ENCODE measurements at places on chromosomes 7 and 10.

GRCh38 chr7:21587139-21587784, 44.4 kb downstream of the DNAH11 start:
- DNase-seq: no peak

- DNase-seq: no peak
Measured at GRCh38 chr10:44047361-44047760, 337.5 kb downstream of the CXCL12 start.

- DNase-seq: no peak
Measured at GRCh38 chr7:27064159-27064558, 31.6 kb downstream of the HOXA1 start.

DNA sequence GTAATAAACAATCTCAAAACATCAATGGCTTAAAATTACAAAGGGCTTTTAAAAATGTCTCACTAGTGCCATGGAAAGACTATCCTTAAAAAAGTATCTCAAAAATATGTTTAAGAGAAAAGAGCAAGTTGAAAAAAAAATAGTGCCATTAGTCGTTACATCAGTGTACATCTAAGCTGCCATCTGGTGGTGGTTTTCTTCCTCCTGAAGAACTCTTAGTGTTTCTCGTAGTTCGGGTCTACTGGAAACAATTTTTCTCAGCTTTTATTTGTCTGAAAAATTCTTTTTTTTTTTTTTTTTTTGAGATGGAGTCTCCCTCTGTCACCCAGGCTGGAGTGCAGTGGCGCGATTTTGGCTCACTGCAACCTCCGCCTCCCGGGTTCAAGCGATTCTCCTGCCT, 5.9 kb upstream of the GARIN1A start:
- DNase-seq: no peak

DNA sequence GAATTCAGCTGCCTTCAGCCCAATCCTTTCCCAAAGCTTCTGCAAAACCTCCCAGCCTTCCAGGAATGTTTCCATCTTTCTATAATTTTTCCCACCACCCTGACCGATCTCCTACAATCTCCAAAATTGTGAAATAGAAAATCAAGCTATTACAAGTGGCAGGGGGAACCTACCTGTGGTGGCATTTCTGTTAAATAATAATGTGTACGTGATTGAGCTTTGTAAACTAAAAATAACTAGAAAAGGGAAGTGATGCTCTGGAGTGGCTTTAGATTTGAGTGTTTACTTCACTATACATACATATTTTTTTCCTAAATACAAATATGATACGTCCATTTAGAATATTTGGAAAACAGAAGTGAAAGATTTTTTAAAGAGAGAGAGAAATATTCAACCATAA, 593.6 kb downstream of the GRM8 start:
- no peak for DNase-seq

GRCh38 chr7:55305135-55305534, 60.0 kb upstream of the LANCL2 start:
- DNase-seq: no peak

DNA sequence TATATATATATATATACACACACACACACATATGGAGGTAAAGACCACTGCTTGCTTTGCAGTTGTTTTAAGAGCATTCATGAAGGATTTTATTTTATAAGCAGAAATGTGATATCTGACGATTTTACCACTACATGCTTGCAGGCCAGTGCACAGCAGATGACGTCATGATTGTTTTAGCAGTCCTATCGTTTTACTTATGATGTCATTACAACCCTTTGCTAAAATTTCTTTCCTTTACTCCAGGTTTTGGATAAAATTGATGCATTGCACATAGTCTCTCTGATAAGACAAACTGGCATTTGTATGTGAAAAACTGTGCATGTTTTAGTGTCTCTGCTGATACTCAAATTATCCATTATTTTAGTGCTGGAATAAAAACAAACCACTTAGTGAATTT, 9.2 kb downstream of the EGFR start:
- no peak for DNase-seq

DNA sequence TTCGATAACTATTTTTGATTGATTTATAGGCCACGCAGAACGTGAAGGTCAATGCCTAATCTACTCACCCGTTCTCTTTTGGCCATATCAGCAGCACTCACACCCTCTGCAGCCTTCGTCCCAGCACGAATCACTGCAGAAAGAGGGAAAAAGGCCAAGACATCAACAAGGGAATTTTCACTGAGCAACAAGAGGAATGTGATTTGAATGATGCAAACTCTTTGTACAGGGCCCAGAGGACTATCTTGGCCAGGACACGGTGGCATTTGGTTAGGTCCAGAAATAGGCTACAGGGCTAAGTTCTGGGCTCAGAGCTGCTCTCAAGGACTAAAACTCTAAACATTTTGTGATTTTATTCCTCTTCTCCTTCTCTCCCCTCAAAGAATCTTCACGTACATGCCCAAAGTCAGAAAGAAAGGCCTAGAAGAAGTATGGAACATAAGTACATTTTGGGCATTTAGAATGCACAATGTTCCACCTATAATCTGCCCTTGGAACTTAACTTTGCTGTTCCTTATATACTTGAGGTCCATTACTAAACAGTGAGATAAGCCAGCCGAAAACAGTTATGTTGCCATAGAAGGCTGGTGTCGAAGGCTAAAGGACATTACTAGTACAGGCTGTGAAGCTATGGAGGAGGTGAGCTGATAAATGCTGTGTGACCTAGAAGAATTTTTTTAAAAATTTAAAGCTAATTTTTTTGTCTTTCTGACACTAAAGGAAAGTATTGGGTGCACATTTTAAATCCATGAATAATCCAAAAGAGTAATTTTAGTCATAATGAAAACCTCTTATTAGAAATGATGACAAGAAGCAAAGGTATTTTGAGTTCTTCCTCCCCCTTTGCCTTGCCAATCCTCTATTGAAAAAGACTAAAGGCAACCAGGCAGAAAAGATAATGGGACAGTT, 20.0 kb downstream of the RBM28 start:
- no peak for DNase-seq

DNA sequence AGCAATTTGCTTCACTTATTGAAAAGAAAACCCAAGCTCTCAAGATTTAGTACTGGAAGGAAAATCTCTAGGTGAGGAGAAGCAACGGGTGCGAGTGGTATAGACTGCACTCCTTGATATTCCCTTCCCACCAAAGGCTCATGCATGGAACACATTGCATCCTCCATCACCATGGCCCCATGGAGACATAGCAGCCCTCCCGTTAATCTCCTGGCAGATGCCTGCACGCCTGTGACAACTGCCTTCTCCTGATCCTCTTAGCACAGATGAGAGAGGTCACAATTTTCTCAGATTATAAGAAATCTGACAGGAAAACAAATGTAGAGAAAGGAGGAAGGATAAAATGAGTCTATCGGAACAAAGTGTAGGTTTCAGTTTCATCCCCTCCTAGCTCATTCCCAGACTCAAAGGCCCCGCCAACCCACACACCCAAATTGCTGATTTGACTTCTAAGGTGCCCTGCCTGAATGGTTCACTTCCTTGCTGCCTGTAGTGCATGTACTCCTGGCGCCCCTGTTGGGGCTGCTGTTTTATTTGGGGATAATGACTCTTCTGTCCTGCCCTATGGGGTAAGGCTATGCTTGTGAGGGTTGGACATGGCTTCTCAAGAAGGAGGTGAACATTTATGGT, 50.0 kb downstream of the PLXNA4 start:
- DNase-seq: peak; percentile 48

GRCh38 chr7:81869670-81870069, 99.8 kb upstream of the HGF start:
- no peak for DNase-seq

- no peak for DNase-seq
Measured at GRCh38 chr7:101378751-101379174, 16.1 kb downstream of the COL26A1 start.

DNA sequence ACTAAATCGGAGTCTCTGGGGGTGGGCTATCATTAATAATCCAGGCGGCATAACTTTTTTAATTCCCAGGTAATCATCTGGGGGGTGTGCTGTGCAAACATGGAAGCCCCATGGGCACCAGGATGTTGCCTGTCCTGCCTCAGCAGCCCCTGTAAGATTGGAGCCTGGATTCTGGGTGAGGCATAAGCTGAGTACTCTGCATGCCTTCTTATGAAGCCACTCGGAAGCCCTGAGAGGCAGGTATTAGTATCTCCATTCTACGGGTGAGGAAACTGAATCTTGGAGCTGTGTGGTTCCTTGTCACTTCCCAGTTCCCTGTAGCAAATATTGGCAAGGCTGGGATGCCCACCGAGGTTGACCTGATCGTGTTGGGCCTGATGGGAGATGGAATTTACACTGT, 7.4 kb upstream of the OPN4 start:
- DNase-seq: no peak

- no peak for DNase-seq
Measured at GRCh38 chr10:34475274-34475646, 339.8 kb downstream of the PARD3 start.

GRCh38 chr7:83684928-83685327, 36.0 kb upstream of the SEMA3E start:
- DNase-seq: no peak

DNA sequence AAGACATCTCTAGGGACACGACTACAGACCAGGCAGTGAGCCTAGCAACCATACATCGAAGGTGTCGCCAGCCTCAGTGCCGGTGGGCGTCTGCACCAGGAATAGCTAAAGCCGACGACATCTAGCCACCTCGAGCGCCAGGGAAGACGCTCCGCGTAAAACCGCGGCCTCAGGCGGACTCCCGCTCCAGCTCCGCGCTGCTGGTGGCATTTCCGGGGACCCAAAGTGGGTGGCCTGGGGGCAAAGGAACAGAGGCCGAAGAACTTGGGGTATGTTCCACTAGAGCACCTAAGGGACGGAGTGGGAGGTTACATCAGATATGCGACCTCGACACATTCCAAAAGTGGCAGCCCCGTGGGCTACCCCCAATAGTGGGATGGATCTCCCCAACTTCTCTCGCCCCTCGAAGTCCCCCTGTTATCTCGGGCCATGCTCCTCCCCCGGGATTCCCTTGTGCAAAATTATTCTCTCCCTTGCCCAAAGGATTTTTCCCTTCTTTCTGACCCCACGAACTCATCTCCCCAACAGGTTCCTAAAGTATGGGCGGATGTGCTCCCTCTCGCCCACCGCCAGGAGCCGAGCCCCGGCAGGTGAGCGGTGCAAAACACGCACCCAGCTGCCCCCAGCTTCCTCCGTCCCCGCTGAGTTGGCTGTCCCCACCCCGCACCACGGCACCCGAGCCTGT, 1.2 kb downstream of the KCNMA1 start:
- DNase-seq: no peak

- DNase-seq: peak; percentile 5
Measured at GRCh38 chr10:58512491-58513187, at the start of gene BICC1. BICC1 (plus strand) TSS chr10:58512872; CDS start chr10:58513144, 272 bp downstream.

DNA sequence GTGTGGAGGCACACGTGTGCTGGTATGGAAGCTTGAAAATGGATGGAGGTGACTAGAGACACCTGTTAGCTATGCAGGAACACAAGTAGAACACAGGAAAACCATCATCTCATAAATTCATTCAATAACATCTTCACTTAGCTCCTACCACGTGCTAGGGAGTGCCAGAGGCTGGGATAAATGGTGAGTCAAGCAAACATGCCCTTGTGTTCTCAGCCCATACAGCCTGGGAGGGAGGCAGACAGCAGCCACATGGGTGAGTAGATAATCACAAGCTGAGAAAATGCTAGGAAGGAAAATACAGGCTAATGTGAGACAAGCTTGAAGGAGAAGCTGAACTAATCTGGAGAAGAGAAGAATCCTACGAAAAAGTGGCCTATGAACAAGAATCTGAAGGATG, 468.0 kb upstream of the ZMIZ1 start:
- no peak for DNase-seq

- DNase-seq: no peak
Measured at GRCh38 chr7:156580036-156580435, 60.5 kb upstream of the RNF32 start.

DNA sequence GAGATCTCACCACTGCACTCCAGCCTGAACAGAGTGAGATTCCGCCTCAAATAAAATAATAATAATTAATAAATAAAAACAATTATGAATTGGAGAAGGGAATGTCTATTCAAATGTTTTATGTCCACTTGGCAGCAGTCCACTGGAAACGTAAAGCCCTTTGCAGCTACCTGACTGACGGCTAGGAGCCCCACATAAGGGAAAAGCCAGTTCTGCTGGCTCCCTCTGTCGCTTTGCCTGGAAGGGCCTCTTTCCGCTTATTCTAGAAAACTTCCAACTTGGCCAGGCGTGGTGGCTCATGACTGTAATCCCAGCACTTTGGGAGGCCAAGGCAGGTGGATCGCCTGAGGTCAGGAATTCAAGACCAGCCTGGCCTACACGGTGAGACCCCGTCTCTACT, 6.1 kb upstream of the TNS3 start:
- DNase-seq: no peak

DNA sequence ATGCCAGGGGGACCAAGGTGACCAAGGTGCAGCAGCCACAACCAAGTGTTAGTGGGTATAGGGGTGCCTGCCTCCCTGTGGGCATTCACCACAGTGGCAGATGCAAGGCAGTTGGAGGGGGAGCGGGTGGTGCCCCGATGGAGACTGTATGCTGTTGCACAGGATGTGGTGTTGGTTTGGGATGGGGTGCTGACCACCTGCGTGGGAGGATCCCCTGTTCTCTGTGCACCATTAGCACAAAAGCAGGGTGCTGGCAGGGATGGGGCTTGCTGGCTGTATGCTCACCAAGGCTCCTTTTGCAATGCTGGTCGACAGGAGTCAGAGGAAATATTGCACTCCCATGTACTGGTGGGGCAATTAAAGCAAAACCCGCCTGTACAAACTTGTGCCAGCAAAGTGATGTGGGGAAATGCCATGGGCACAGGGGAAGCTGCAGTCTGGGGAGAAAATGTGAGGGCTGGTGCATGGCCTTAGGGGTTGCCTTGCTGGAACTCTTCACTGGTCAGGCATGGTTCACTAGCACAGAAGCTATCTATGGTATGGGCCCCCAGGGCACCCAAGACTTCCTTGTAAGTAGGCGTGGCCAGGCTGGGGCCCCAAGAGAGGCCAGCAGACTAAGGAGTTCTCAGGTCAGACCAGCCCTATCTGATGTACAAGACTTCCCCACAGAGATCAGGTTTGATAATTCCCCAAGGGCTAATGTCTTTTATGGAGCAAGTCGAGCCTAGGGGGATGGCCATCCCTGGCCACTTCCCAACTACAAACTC, 51.9 kb upstream of the GNAT3 start:
- no peak for DNase-seq

GRCh38 chr7:50353894-50354595, 49.5 kb downstream of the IKZF1 start:
- DNase-seq: no peak

Data from activated CD4-positive, alpha-beta T cell treated with anti-CD3 and anti-CD28 coated beads, Interleukin-2, Interleukin-6, amounts not matched to agents 100 ng/mL and 50 ng/mL, durations not matched to agents 16 hours and 8 hours (primary cell).